ENCODE measurements at places on chromosomes 7 and 10.
A peak's percentile ranks its signal among the peaks of the same experiment; 100 is the strongest.

GRCh38 chr10:5508786-5509185, 9.4 kb upstream of the CALML5 start:
- DNase-seq: no peak

- peak; percentile 45 for DNase-seq
Measured at GRCh38 chr10:30980951-30981616, 50.6 kb downstream of the ZNF438 start.

DNA sequence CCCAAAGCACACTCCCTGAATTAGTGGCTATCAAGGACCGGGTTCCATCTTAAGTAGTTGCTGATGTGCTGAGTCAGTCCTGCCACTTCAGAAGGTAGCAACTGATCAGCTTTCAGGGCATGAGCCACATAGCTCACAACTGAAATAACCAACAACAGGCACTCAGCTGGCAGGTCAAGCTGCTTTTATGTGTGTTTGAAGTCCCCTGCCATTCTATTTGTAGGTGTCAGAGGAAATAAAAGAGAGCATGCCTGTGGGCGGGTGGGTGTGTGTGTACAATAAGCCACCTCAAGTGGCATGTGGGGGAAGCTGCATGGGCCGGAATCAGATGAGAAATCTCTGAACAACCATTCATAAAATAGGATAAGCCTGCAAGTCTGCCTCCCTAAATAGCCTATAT, 114.3 kb upstream of the YAE1 start:
- no peak for DNase-seq

DNA sequence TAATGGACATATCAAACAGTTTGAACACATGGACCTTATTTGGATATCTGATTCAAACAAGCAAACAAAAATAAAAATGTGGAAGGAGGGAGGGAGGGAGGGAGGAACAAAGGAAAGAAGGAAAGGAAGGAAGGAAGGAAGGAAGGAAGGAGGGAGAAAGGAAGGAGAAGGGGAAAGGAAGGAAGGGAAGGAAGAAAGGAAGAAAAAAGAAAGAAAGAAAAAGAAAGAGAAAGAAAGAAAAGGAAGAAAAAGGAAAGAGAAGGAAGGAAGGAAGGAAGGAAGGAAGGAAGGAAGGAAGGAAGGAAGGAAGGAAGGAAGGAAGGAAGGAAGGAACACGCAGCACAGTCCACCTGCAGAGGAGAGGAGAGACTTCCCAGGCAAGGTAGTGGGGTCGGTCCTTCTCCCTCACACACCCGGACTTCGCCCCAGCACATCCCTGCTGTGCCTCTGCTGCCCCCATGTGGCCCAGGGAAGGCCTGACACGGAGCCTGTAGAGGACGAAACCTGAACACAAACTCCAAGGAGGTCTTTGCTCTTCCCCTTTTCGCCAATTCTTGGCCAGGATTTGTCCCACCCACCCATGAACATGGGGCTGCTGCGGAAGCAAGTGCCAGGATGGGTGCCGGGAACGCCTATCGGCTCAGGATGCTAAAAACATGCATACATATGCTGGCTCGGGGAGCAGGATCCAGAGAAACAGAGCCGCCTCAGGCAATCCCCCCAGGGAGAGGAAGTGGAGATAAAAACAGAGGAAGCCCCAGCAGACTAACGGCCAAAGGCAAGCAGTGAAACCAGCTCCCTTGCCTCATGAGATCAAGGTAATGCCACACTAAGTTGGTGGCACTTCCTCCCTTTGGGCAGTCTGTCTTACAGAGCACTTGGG, 52.3 kb upstream of the DGKI start:
- peak; percentile 62 for DNase-seq

DNA sequence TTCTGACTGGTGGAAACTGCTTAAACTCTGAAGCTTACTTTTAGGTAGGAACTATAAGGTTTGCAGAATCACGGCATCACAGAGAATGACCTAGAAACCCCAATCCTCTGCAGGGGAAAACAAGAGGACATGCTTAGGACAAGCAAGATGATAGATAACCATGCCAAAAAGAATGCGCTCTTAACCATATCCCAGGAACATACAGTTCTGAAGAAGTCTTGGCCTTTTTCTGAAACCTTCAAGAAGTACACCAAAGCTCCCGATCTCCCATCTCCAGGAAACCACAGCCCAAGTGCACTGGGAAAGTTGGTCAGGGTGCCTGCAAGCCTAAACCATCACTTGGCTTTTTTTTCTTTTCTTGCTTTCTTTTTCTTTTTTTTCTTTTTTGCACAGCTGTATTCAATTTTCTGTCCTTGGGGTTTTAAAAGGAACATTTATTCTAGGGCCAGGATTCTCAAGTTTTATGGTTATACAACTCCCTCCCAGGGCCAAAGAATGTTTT, 12.2 kb upstream of the SVIL start:
- DNase-seq: peak; percentile 13

- DNase-seq: no peak
Measured at GRCh38 chr7:156049366-156049765, 237.1 kb upstream of the SHH start.

- no peak for DNase-seq
Measured at GRCh38 chr7:433558-433957, 86.1 kb downstream of the PDGFA start.

- DNase-seq: no peak
Measured at GRCh38 chr7:43072530-43072929, 39.9 kb upstream of the HECW1 start.

- DNase-seq: peak; percentile 82
Measured at GRCh38 chr7:1505731-1506550, 1.8 kb upstream of the INTS1 start.

Data from NCI-H2171 treated with DMSO at 0.1 percent for 48 hours (cell line).